Thoracic aorta endothelial cell (primary cell): ENCODE measurements at places on chromosomes 7 and 10. TPM values are rescaled to one million over a fixed set of nuclear protein-coding genes. Genes with fewer than 3 reads are reported as not detected.

Gene STARD3NL
- total RNA-seq: 97.3 and 115 TPM in 2 replicates

Gene CRYGN
- total RNA-seq: not detected in 2 replicates

Gene CADPS2
- total RNA-seq: 74.7 and 81.0 TPM in 2 replicates

Gene SFRP4
- not detected in 2 replicates for total RNA-seq

Gene AVPI1
- 1.9 and 2.9 TPM in 2 replicates for total RNA-seq

Gene DENND2A
- total RNA-seq: not detected in 2 replicates

Gene FAM180A
- not detected in 2 replicates for total RNA-seq

Gene GSDME
- total RNA-seq: 20.2 and 24.9 TPM in 2 replicates

Gene NUTM2E
- not detected in 2 replicates for total RNA-seq

Gene LRRC61
- total RNA-seq: 0.13 and 0.36 TPM in 2 replicates

Gene RAB19
- total RNA-seq: not detected in 2 replicates

Gene AUTS2
- 0.07 and 0.40 TPM in 2 replicates for total RNA-seq

Gene SPDYE2B
- total RNA-seq: not detected in 2 replicates

Gene GDF2
- not detected in 2 replicates for total RNA-seq

Gene ANXA8
- not detected in 2 replicates for total RNA-seq

Gene DOCK1
- 110 and 118 TPM in 2 replicates for total RNA-seq

Gene ASB4
- under 0.01 TPM in 1 of 2 replicates, not detected in the other for total RNA-seq

Gene CYP26C1
- total RNA-seq: 0.80 and 1.0 TPM in 2 replicates

Gene NOS3
- 86.2 and 96.3 TPM in 2 replicates for total RNA-seq

Gene MMP21
- total RNA-seq: 0.13 TPM in 1 of 2 replicates, not detected in the other

Gene CPSF4
- total RNA-seq: 26.5 and 30.5 TPM in 2 replicates

Gene BEND7
- total RNA-seq: 12.9 and 24.3 TPM in 2 replicates

Gene CCAR1
- total RNA-seq: 93.8 and 101 TPM in 2 replicates

Gene IL15RA
- total RNA-seq: 14.9 and 26.6 TPM in 2 replicates

Gene ZNF248
- 5.6 and 6.4 TPM in 2 replicates for total RNA-seq

Gene ZNF467
- 4.5 and 5.2 TPM in 2 replicates for total RNA-seq

Gene MDFIC
- total RNA-seq: 20.7 and 21.0 TPM in 2 replicates

Gene CLDN3
- total RNA-seq: 0.27 and 0.43 TPM in 2 replicates

Gene MAD1L1
- total RNA-seq: 29.5 and 45.5 TPM in 2 replicates

Gene TBC1D12
- 16.8 and 18.9 TPM in 2 replicates for total RNA-seq

Gene ATRNL1
- total RNA-seq: not detected in 2 replicates

Gene PDIA4
- 336 and 342 TPM in 2 replicates for total RNA-seq

Gene GIMAP8
- total RNA-seq: 75.1 and 75.3 TPM in 2 replicates

Gene INA
- total RNA-seq: 0.29 and 0.66 TPM in 2 replicates

Gene MRC1
- 0.57 and 16.2 TPM in 2 replicates for total RNA-seq

Gene PHTF2
- 27.7 and 30.4 TPM in 2 replicates for total RNA-seq

Gene NPFFR1
- not detected in 2 replicates for total RNA-seq

Gene OR13A1
- not detected in 2 replicates for total RNA-seq

Gene MYO1G
- 0.07 and 0.27 TPM in 2 replicates for total RNA-seq

Gene BAZ1B
- 97.5 and 99.4 TPM in 2 replicates for total RNA-seq

Gene PFKFB3
- 25.9 and 42.4 TPM in 2 replicates for total RNA-seq

Gene ZNF804B
- not detected in 2 replicates for total RNA-seq

Gene UNC5B
- 7.7 and 14.5 TPM in 2 replicates for total RNA-seq

Gene POLR3A
- total RNA-seq: 29.4 and 30.2 TPM in 2 replicates

Gene PAPOLB
- total RNA-seq: 0.22 and 0.27 TPM in 2 replicates

Gene SLC39A12
- total RNA-seq: not detected in 2 replicates

Gene ADAM12
- total RNA-seq: 0.14 and 0.53 TPM in 2 replicates

Gene CNPY1
- total RNA-seq: not detected in 2 replicates

Gene AKR1B15
- not detected in 2 replicates for total RNA-seq

Gene DCLRE1A
- 8.8 and 10.5 TPM in 2 replicates for total RNA-seq
